Psoas muscle (tissue), 8 donors: ENCODE measurements at places on chromosomes 5 and 9. TPM values are rescaled to one million over a fixed set of nuclear protein-coding genes. Genes with fewer than 3 reads are reported as not detected.

- DNase-seq: peak; percentile 82
Observed at GRCh38 chr5:93621327-93621798, 38.3 kb downstream of the NR2F1 start.

DNA sequence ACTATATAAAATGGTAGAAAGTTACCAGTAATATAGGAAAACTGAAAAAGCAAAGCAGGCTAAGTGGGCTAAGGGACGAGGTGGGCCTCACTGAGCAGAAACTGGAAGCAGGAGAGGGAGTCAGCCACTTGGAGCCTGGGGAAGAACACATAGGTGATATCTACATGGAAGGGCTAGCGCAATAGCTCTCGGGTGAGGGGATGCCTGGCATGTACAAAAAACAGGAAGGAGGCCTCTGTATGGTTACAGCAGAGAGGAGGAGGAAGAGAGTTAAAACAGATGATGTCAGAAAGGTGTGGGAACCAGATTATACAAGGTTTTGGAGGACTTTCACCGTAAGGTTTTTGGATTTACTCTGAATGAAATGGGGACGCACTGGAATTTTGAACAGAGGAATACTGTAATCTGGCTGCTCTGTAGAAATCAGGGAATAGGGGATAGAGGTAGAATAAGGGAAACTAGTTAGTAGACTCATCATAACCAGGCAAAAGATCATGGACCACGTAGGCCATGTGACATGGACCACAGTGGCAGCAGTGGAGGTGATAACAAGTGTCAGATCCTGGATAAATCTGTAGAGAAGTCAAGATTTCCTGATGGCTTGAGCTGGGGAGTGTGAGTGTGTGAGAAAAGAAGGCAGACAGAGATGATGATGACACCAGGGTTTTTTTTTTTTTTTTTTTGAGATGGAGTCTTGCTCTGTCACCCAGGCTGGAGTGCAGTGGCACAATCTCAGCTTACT lies 52.5 kb downstream of the FNBP1 start:
- no peak for DNase-seq

DNA sequence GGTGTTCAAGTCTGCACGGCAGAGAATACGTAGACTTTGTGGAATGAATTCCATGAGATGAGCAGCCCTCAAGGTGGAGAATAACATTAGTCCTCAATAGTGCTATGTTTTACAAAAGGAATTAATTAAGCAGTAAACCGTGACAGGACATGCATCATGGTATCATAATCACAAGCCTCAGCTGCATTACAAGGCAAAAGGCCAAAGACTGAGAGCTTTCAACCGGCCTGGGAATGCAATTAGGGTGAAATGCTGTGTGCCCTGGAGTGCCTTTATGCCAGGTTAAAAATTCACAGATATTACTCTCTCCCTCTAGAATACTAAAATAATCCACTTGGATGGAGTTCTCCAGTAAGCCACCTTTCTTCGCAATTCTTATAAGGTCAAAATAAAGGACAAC lies 270.6 kb downstream of the MLLT3 start:
- DNase-seq: no peak

Gene GAS1
- total RNA-seq: 6.8 TPM

Gene IL9
- not detected for total RNA-seq

DNA sequence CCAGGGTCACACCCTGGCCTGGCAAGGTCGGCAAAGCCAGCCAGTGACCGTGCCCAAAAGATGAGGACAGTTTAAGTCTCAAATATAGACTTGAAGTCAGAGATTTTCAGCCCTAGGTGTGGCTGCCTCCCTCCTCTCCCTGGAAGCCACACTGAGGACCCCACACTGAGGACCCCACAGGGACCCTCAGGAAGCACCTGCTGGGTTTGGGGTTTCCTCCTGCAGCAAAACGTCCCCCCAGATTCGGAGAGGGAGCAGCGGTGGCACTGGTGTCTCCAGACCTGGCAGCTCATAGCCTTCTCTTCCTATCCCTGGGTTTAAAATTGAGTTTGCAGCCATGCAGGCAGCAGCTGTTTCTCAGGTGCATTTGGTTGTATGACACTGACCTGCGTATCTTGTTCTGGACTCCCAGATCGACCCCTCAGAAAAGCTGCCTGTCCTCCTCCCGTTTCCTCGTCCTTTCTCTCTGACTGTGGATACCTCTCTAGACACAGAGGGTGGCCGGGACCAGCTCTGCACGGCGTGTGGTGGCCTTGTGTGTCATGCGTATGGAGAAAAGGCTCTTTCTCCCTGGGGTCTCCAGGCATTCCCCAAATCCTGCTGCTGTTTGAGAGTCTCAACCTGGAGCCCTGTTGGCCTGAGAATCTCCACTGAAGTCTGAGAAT lies 36.6 kb downstream of the MRPL36 start:
- no peak for DNase-seq

DNA sequence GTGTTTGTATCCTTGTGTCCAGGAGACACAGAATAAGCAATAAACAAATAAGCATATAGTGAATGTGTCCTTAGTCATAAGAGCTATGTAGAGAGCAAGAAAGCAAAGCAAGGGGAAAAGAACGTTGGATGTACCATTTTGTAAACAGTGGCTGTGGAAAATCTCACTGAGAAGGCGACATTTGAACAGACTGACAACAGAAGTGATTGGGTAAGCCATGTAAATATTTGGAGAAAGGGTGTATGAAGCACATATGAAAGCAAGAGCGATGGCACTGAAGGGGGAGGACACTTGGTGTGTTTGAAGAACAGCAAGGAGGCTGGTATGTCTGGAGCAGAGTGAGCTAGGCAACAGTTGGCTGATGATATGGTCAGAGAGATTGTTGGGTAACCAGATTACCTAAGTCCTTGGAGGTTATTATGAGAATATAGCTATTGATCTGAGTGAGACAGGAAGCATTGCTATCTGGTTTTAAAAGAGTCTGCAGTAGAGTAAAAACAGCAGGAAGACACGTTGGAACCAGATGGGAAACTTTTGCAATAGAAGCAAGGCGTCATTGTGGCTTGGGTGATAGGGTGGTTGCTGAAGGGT lies 115.5 kb upstream of the IL7R start:
- DNase-seq: no peak

Gene BNC2
- 115 TPM for total RNA-seq
